ENCODE measurements at places on chromosomes 4 and X.
A peak's percentile ranks its signal among the peaks of the same experiment; 100 is the strongest.

DNA sequence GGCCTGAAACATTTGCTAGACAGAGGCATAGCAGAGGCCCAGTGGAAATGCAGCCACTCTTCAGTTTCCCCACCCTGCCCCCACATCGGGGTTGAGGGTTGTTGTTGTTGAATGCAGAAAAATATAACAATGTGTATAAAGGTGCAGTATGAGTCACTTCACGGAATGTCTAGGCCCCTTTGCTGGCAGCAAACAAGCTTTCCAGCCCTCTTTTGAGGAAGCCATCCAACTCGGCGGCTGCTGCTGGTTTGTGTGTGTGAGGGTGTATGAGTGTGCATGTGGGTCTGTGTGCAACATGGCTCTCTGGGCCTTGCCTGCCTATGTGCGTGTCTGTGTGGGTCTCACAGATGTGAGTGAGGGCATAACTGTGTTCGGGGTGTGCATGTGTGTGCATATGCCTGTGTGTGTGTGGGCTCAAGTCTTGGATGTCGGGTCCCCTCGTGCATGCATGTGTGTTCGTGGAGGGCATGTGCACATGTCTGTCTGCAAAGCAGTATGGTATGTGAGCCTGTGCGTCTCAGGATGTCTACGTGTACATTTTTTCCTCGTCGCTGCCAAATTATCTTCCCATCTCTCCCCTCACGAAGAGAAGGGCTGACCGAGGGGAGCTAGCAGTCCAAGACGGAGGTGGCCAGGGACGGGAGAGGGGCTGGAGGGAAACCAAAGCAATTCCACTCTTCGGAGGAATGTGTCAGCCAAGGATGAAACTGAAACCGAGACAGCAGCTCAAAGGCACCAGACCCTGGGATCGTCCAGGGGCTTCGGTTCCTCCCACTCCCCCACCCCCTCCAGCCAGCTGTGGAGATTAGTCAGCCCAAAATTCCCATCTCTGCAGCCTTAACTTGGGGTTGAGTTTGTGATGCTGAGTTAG is 8.4 kb upstream of the ELF4 start:
- DNase-seq = no peak

DNA sequence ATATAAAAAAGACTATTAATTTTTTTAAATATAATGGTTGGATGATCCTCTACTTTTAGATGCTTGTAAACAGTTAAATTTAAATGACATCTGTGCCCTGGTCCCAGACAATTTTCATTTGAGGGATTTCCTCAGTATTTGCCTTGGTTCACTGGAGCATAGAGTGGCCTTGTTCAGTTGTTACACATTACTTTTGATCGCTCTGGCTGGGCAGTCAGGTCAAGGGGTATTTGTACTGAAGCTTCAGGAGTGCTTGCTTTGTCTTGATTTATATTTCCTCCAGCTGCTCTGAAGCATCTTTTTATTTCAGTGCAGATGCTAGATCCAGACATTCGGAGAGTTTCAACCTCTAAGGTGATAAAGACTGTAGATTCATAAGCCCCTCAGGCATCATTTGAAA is 50.0 kb downstream of the COMMD8 start:
- DNase-seq = no peak

- DNase-seq = no peak
These were observed 36.4 kb downstream of the ASB9 start for GRCh38 chrX:15233416-15234015.

DNA sequence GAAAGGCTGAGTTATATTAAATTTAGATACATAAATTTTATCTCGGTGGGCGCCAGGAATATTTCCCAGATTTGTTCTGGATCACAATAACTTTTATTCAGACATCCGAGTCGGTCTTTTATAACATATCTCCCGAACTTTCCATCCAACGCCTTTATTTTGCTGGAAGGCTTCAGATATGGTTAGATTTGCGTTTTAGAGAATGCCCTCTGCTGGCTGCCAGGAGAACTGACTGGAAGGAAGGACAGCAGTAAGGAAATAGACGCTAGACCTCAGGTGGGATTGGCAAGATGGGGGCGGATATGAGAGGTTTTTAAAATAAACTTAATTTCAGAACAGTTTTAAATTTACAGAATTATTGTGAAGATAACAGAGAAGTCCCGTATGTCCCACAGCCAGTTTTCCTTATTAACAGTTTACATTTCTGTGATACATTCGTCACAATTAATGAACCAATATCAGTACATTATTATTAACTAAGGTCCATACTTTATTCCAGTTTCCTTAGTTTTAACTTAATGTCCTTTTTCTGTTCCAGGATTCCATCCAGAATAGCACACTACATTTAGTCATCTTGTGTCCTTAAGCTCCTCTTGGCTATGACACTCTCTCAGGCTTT is 4.6 kb upstream of the KANTR start:
- peak; percentile 54 for DNase-seq

GRCh38 chr4:38519666-38520065 is 144.3 kb upstream of the KLF3 start:
- DNase-seq = no peak

DNA sequence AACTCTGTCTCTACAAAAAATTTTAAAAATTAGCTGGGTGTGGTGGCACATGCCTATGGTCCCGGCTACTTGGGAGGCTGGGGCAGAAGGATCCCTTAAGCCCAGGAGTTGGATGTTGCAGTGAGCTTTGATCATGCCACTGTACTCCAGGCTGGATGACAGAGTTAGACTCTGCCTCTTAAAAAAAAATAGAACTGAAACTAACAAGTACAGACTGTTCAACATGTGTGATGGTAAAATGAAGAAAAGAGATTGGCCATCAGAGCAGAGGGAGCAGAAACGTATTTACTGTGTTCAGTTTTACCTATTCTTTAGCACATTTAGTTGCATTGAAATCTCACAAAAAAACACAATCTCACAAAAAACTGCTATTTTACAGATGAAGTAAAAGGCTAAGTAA is 77.9 kb upstream of the NAP1L5 start:
- DNase-seq = no peak

GRCh38 chr4:41095192-41095872 is 119.0 kb downstream of the APBB2 start:
- no peak for DNase-seq

DNA sequence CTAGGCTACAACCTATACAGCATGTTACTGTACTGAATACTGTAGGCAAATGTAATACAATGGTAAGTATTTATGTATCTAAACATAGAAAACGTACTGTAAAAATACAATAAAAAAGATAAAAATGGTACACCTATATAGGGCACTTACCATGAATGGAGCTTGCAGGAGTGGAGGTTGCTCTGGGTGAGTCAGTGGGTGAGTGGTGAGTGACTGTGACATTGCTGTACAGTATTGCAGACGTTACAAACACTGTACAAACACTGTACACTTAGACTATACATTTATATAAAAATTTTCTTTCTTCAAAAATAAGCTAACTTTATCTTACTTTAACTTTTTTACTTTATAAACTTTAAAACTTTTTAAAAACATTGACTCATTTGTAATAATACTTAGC is 190.3 kb upstream of the NR3C2 start:
- no peak for DNase-seq

- no peak for DNase-seq
These were observed 23.7 kb downstream of the PCDH7 start for GRCh38 chr4:30743897-30744296.

DNA sequence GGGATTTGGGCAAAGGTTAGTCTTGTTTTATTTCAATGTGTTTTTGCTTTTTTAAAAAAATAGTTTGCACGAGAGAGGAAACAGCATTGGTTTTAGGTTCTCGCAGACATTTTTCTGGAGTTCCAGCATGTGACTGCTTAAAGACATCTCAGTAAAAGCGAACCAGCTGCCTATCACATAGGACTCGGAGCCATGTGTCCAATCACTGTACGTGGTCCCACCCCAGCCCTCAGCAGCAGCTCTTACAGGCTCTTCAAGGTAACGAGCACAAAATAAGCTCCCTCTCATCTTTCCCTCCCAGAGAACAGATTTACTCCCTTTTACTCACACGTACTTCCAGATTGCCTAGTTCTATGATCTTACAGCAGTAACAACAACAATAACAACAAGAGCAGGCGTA is 68.7 kb downstream of the MCF2 start:
- DNase-seq = no peak

DNA sequence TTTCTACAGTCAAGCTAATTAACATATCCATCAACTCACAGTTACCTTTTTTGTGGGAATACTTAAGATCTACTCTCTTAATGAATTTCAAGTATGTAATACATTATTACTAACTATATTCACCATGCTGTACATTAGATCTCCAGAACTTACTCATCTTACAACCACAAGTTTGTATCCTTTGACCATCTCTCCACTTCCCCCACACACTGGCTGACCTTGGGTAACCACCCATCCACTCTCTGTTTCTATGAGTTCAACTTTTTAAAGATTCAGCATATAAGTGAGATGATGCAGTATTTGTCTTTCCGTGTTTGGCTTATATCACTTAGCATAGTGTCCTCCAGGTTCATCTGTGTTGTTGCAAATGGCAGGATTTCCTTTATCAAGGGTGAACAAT is 30.5 kb upstream of the MAGED1 start:
- no peak for DNase-seq

- peak; percentile 65 for DNase-seq
These were observed at the start of gene PRICKLE3 for GRCh38 chrX:49186125-49187027. PRICKLE3 (minus strand) TSS chrX:49186373; CDS start chrX:49186297, 76 bp downstream.

GRCh38 chrX:150715184-150715583 is 22.0 kb downstream of the MTMR1 start:
- no peak for DNase-seq

GRCh38 chr4:131052646-131053045 is 1956.7 kb downstream of the C4orf33 start:
- DNase-seq = no peak

DNA sequence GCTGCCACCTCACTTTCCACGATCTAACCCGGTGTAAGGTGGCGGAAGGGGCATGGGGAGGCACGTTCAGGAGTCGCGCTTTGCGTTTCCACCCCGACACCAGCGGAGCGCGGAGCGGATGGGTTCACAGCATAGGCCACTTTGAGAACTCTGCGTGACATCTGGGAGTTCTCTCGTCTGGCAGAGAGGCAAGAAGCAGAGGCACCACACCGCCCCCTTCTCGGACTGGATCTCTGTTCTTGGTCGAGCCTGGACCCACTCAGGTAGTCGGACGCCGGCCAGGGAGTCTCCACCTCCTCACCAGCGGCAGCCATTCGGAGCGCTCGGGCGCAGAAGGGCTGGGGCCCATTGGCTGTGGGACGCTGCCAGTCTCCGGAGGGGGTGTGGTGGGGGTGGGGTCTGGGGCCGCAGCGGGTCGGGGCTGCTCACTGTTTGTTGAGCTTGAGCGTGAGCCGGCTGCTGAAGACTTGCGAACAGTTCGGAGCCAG is at the start of gene DACH2:
TSS of gene DACH2 (plus strand) at position 428 of the 488 bp plus-strand sequence.
- peak; percentile 71 for DNase-seq

- DNase-seq = no peak
These were observed at the start of gene JCHAIN for GRCh38 chr4:70666369-70666768. JCHAIN (minus strand) TSS chr4:70666508; CDS start chr4:70666490, 18 bp downstream.

GRCh38 chr4:73607375-73608033 is 12.7 kb downstream of the RASSF6 start:
- no peak for DNase-seq

DNA sequence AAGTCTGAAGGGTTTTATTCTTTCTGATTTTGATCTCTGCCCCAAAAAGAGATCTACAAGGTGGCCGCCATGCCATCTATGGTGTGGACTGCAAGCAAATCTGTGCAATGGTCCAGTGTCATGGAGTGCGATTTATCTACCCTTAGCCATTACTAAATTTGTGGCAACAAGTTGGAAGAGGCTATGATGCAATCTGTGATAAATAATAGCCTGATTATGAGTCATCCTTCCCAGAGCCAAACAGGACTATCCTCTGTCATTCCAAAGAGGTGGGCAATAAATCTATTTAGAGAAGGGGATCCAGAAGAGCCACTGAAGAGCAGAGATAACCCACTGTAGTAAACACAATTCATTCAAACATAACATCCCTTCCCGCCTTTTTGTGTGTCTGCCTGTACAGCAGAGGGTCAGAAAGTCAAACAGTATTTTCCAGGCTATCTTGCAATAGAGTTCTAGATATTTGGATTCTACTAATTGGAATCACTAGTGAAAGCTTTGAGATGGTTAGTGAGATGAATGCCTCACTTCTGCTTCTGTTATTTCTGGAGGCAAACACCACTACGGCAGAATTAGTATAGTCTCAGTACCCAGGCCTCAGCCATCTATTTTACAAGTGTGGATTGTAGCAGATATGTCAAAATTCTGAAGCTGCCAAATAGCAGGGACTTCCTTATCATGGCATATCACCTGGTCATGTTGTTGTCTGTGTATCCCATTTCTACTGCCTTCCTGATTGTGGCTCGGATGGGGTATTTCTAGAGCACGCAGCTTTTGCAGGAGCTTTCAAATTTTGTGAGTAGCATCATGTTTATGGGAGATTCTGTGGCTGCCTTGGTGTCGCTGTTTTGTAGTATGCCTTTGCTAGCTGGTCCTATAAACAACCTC is 192.0 kb downstream of the SMIM20 start:
- no peak for DNase-seq

GRCh38 chr4:75343333-75343732 is 170.9 kb downstream of the RCHY1 start:
- DNase-seq = no peak

- DNase-seq = no peak
These were observed 95.1 kb downstream of the RASL11B start for GRCh38 chr4:52957220-52957686.

- no peak for DNase-seq
These were observed 68.7 kb downstream of the USP9X start for GRCh38 chrX:41153957-41154356.

DNA sequence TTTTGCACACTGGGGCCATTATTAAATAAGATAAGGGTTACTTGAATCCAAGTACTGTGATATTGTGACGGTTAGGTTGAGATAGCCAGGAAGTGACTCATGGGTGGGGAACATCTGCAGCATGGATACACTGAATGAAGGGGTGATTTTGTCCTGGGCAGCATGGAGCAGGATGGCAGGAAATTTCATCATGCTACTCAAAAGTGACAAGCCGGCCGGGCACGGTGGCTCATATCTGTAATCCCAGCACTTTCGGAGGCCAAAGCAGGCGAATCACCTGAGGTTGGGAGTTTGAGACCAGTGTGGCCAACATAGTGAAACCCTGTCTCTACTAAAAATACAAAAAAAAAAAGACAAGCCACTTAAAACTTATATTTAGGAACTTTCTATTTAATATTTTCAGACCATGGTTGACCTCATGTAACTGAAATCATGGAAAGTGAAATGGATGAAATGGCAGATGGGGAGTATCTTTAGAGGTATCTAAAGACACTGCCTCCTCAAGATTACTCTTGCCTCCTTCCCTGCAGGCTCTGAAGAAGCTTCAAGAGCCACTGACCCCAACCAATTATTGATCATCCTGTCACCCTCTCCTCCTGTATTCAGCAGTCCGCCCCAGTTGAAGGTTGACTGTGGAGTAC is 3.9 kb upstream of the TRIM60 start:
- DNase-seq = no peak

DNA sequence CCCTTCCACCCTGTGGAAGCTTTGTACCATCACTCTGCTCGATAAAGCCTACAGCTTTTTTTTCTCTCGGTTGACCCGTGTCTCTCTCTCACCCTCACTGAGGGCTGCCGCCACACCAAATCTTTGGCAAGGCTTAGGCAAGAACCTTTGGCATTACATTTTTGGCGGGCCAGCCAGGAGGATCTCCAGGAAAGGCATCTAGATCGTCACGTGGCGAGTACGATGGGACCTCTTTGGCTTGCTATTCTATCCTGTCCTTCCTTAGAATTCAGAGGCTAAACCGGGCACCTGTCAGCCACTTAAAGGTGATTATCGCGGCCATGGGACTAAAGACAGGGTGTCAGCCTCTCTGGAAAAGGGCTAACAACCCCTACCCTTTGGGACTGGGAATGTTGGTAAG is 96.2 kb downstream of the UGT2B28 start:
- no peak for DNase-seq

- no peak for DNase-seq
These were observed 12.8 kb upstream of the NAT8L start for GRCh38 chr4:2046031-2046961.

- DNase-seq = no peak
These were observed 32.8 kb downstream of the CLDN22 start for GRCh38 chr4:183287309-183287659.

Measured in frontal cortex (tissue), 4 donors.